Stimulated activated CD4-positive, alpha-beta T cell treated with anti-CD3 and anti-CD28 coated beads, Interleukin-1b, Interleukin-23, amount 100 ng/mL, for 4 hours (primary cell): ENCODE measurements at places on chromosomes 3 and 15.

DNA sequence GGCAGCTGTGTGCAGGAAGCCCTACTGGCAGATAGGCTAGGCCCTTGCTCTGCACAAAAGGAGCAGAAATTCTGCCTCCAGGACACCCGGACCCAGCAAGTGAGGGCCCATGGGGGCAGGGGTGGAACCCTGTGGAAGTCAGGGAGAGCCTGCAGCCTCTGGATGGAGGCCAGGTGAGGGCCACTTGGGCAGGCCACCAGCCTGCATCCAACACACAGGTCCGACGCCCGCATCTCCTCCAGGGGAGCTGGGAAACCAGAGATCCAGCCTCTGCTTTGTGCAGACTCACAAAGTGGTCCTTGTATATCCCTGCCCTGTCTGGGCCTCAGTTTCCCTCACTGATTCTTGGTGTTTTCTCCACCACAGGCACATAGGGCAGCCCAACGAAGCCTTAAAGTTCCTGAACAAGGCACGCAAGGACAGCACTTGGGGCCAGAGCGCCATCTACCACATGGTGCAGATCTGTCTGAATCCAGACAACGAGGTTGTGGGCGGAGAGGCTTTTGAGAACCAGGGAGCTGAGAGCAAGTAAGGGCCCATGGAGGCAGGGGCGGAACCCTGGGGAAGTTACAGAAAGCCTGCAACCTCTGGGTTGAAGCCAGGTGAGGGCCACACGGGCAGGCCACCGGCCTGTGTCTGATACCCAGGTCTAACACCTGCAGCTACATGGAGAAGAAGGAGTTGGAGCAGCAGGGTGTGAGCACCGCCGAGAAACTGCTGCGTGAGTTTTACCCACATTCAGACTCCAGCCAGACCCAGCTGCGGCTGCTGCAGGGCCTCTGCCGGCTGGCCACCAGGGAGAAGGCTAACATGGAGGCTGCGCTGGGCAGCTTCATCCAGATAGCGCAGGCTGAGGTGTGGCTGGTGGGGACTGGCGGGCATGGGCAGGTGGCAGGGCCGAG, 16.6 kb downstream of the CSRNP1 start:
- DNase-seq, result no peak

GRCh38 chr3:108477511-108478147, 32.8 kb downstream of the MYH15 start:
- DNase-seq, result peak; percentile 38

DNA sequence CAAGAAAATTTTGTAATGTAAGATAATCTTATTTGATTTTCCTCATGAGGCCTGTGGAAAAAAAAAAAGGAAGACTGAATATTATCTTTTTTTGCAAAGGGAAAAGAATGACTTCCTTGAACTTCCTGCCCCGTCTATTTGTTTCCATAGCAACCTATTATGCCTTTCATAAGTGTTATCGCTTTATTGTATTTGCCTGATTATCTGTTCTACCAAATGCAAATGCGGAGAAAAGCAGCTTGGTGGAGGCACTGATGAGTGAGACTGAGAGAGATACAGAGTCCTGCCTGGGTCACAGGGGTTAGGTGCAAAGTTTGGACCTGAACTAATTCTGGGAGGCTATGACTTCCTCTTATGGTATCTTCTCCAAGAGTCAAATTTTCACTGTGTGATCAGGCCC, 334.0 kb upstream of the KCNMB2 start:
- DNase-seq, result no peak

- DNase-seq, result no peak
These were observed 35.7 kb upstream of the ACTL6A start for GRCh38 chr3:179526989-179527391.

GRCh38 chr3:126959921-126960603, 22.9 kb upstream of the PLXNA1 start:
- no peak for DNase-seq

DNA sequence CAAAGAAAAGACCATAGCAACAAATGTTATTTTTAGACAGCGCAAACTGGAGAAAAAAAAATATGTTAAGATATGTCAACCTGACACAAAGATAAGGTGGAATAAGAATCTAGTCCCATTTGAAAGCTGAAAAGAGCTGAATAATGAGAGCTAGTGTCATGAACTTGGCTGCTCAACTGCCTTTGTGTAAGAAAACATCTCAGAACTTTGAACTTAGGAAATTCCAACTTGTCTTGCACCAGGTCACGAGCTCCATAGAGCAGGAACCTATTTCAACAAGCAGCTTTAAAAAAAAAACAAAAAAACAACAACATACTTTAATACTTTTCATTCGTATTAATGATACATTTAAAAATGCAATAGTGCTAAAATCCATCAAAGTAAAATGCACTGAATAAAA, 79.5 kb downstream of the ZNF280D start:
- no peak for DNase-seq

DNA sequence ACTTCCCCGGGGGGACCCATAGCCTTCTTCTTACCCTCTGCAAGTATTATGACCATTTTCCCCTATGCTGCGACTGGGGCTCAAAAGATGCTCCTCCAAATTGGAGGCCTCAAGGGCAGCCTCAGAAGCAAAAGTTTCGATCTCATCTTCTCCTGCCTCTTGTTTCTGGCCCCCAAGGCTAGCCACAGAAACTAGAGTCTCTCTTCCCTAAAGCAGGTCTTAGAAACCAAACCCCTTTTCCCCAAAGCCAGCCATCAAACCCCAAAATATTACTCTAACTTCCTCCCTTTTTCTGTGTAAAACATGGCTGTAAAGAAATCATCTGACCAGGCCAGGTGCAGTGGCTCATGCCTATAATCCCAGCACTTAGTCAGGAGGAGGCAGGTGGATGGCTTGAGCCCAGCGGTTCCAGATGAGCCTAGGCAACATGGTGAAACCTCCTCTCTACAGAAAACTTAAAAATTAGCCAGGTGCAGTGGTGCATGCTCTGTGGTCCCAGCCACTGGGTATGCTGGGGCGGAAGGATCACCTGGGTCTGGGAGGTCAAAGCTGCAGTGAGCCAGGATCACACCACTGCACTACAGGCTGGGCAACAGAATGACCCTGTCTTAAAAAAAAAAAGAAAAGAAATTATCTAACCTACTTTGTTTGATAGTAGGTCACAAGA, 36.7 kb upstream of the MFGE8 start:
- DNase-seq, result no peak

- no peak for DNase-seq
These were observed 30.9 kb upstream of the VPS8 start for GRCh38 chr3:184780981-184781515.

DNA sequence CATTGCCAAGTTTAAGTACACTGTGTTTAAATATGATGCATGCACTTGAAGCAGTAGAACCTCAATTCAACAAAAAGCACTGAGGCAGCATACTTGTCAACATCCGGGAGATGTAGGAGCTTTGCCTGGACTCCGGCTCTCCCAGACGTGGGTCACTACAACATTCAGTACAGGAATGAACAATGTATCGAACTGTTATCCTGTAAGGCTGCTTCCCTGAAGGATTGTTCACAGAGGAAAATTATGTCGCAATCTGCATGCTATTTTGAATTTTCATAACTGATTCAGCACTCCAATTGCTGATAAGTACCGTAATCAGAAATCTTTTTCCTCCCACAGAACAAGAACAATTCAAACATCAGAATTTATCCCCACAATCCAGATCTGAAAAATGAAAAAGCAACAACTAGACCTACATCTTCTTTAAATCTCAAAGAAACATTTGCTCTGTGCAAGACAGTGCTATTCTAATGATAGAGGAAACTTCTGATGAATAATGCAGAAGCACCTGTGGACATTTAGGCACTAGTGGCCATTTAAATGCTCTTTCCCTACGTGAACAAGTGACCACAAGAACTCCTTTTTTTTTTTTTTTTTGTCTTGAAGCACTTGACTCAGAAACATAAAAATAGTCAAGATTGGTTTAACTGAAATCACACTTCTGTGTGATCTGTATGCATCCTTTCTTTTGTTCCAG, 113.4 kb downstream of the PLCH1 start:
- DNase-seq, result no peak

DNA sequence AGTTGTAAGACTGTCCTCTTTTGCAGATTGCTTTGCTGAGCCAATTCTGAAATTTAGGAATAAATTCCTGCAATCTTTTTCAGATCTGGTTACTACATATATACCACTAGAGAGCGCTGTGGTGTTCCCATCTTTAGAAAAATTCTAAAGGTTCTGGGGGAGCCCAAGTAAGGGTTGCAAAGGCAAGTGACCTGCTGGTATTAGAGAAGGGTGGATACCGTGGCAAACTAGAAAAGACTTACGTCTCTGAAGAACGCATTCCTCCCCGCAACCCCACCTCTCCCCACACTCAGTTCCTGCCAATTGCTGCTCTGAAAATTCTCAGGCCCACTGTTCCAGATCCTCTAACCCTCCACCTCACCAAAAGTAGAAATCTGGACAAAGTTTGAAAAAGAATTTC, 48.5 kb downstream of the EFHB start:
- DNase-seq, result no peak

GRCh38 chr3:75001330-75001729, 386.9 kb upstream of the CNTN3 start:
- no peak for DNase-seq

DNA sequence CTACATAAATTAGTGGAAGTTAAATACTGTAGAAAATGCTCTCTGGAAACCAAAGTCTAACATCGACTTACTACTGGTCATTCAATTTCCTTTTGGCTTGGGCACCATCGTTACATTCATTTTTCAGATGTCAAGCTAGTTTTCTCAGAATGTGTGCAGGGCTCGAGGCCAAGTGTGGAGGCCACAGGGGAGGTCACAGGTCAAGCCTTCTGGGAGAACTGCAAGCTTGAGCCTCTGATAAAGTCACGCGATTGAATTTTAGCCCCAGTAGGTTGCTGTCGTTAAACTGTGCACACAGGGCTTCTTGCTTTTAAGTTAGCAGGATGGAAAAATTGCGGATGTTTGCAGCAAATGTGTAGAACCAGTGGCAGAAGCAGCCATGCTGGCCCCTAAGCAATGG, 182.2 kb downstream of the APBA2 start:
- no peak for DNase-seq

- DNase-seq, result no peak
These were observed 62.2 kb downstream of the ABTB1 start for GRCh38 chr3:127734754-127735473.

- DNase-seq, result no peak
These were observed 1034.4 kb upstream of the NR2F2 start for GRCh38 chr15:95295896-95296625.

- DNase-seq, result no peak
These were observed 1.3 kb downstream of the ACAP2 start for GRCh38 chr3:195441476-195441991.

DNA sequence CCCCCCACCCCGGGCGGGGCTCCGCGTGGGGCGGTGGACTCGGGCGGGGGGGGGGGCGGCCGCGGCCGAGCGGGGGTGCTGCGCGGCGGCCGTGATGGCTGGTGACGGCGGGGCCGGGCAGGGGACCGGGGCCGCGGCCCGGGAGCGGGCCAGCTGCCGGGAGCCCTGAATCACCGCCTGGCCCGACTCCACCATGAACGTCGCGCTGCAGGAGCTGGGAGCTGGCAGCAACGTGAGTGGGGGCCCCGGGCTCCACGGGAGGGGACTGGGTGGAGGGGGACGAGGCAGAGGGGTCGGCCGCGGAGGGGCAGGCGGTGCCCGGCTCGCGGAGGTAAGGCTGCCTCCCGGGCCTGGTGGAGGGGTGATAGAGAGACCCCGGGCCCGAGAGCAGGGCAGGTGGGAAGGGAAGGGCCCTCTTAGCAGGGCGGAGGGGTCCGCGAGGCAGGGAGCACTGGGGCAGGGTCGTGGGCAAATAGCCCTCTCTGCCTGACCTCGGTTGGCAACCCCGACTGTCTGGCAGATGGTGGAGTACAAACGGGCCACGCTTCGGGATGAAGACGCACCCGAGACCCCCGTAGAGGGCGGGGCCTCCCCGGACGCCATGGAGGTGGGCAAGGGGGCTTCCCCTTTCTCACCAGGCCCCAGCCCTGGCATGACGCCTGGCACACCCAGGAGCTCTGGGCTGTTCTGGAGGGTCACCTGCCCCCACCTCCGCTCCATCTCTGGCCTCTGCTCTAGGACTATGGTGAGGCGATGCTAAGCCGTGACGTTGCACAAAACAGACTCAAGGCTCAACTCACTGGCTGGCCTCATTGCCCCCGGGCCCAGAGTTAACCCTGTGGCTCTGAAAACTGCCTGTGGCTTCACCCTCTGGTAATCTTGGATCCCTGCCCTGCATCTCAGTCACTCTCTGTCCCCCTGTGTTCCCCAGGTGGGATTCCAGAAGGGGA, at the start of gene ECE2:
Gene ECE2 (plus strand): TSS at position 62 of the 950 bp plus-strand sequence. CDS start 132 bp downstream, at position 194.
- no peak for DNase-seq

GRCh38 chr15:93210995-93211394, 122.0 kb upstream of the RGMA start:
- DNase-seq, result no peak

- DNase-seq, result no peak
These were observed 120.9 kb downstream of the FOXP1 start for GRCh38 chr3:71462586-71462985.

DNA sequence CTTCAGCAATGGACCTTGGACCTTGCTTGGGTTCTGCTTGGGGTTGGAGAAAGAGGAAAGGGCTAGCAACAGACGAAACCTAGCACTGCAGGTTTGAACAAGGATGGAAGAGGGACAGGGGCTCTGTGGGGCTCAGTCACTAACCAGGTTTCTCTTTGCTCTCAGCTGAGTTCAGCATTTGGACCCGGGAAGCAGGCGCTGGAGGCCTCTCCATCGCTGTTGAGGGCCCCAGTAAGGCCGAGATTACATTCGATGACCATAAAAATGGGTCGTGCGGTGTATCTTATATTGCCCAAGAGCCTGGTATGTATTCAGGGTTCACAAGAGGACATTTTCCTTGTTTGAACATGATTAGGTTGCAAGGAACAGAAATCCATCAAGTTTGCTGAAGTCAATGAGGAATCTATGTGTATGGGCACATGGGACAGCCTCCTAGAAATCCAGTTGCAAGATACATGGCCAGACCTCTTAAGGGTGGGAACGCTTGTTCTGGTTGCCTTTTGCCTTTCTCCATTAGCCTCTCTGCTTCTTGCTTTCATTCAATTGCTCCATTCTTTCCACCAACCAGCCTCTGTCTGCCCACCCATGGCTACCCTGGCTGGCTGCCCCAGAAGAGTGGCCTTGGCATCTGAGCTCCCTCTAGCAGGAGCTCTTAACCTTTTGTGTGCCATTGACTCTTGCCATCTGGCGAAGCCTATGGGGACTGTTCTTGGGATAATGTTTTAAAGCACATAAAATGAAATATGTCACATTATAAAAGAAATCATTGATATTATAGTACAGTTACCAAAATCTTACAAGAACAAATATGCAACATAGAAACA, 55.9 kb downstream of the DNASE1L3 start:
- no peak for DNase-seq

GRCh38 chr3:39186692-39187151, 5.7 kb downstream of the XIRP1 start:
- DNase-seq, result no peak

DNA sequence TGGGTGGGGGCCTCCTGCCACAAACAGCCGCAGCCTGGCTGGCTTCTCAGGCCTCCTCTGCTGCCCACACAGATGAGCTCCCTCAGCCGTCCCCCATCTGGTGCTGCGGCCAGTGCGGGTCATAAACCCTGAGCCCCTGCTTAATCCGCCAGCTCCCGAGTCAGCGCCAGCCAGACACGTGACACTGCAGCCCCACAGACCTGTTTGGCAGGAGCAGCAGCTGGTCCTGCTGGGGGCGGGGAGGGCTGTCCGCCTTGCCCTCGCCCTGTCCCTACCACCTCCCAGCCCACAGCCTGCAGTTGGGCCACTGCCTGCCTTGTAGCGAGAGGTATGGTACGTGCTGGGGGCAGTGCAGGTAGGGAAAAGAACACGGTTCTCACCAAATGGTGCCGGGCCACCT, 86.2 kb downstream of the IQSEC1 start:
- DNase-seq, result no peak
